Mammary epithelial cell (primary cell): ENCODE measurements at places on chromosomes 5 and 9. TPM values are rescaled to one million over a fixed set of nuclear protein-coding genes. Genes with fewer than 3 reads are reported as not detected.

DNA sequence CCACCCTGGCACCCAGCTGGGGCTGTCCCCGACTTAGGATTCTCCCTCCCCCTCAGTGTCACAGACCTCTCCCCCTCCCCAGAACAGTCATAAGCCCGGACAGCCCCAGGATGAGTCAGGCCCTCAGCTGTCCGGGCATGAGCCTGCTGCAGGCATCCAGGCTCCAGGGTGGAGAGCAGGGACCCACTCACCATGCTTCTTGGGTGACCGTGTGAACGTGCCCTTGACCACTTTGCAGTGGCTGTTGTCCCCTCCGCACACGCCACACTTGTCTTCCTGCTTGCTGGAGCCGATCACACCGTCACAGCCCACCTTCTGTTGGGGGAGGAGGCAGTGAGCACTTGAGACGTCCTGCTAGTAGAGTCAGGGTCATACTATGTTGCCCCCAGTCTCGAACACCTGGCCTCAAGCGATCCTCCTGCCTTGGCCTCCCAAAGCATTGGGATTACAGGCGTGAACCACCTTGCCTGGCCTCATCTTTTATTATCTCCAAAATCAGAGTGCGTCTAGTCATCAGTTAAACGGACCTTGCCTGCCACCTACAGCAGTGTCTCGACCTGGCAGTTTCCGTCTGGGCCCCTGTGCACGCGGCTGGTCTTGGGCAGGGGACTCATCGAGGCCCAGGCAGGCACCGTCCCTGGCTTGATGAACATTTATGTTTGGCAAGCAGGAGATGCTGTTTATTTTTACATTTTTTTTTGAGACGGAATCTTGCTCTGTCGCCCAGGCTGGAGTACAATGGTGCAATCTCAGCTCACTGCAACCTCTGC, 72.6 kb downstream of the ZNF354C start:
- DNase-seq: no peak

GRCh38 chr5:135584276-135584675, 5.5 kb upstream of the CXCL14 start:
- no peak for DNase-seq

DNA sequence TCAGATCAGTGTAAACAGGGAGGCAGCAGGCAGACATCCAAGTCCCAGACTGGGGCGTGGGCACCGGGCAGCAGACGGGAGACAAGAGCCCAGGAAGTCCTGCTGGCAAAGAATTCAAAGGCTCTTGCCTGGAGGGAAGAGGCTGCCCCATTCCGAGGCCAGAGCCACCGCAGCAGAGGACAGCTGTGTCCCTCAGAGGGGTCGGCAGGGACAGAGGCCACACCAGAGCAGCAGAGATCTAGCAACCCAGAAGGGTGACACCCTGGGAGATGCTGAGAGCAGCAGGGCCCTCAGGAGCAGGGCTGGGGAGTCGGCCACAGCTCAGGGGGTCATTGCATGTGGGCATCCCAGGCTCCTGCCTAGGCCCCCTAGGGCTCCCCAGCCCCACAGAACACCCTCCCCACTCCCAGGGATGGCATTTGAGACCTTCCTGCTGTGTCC, 29.1 kb downstream of the ADAMTS2 start:
- DNase-seq: no peak

The PCDHB15 gene
- total RNA-seq: 0.40 and 0.45 TPM in 2 replicates

The KIF20A gene
- total RNA-seq: 0.67 TPM

The POLR3G gene
- total RNA-seq: 6.5 TPM
